ENCODE measurements at places on chromosomes 6 and 20.

- peak; percentile 81 for DNase-seq
These were observed at the start of gene GDAP1L1 for GRCh38 chr20:44247131-44247571. GDAP1L1 (plus strand) TSS chr20:44247308; CDS start chr20:44247335, 27 bp downstream.

GRCh38 chr20:32976746-32977145 is 27.5 kb downstream of the SUN5 start:
- DNase-seq = no peak

DNA sequence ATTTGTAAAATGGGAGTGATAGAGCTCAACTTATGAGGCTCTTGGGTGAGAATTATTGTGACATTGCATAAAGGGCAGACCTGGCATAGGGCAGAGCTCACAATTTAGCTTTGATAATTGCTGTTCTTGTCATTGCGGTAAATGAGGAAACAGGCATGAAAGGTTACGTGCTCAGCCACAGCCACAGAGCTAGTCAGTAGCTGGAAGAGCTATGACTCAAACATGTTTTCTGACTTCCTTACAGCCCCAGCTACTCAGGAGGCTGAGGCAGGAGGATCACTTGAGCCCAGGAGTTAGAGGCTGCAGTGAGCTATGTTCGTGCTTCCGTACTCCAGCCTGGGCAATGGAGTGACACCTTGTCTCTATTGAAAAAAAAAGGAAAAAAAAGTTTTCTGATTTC is 3.5 kb upstream of the GHRH start:
- no peak for DNase-seq

DNA sequence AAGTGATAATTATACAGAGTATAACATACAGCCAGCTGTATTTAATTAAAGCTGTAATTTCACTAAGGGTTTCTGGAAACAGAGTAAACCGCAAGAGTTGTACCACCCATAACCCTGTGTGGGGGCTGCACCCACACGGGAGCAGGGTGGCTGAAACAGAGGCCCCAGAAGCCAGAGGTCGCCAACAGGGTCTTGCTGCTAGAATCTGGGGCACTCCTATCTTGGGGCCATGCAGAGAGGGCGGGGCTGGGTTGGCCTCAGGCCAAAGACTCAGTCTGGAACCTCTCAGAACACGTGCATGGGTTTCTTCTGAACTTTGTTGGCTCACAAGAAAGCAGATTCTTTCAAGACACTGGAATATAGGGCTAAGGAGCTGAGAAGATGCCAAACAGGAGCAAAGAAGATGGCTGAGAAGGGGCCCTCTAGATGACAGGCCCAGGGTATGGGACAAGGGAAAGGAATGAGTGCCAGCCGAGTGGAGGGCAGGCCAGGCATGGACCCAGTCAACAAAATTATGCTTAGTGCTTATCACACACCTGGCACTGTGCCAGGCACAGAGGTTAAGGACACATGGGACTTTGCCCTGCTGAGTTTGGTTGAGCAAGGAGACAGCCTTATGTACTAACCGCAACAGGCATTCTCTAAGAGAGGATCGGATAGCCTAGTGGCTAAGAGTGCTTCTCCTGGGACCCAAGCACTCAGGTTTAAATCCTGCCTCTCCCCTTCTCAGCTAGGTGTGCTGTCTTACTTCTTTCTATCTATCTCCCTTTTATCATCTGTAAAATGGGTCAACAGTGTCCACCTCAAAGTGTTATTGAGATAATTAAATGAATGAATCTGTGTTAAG is 96.6 kb upstream of the FOXP4 start:
- DNase-seq = no peak

DNA sequence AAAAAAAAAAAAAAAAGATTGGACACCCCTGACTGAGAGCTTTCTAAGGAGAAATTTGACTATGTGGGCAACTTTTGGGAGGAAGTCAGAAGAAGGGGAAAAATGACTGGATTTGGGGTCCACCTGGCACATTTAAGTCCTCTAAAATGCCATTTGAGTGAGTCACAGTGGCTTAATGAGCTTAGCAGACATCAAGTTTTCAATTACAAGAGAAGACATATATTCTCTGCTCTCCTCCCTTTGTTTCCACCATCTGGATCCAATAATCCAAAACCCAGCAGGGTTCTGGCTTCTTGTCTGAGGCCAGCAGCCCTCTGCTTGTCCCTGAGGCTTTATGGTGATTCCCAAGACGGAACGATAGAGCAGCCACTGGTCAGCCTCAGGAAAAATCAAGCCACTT is 6.9 kb downstream of the PI3 start:
- no peak for DNase-seq

DNA sequence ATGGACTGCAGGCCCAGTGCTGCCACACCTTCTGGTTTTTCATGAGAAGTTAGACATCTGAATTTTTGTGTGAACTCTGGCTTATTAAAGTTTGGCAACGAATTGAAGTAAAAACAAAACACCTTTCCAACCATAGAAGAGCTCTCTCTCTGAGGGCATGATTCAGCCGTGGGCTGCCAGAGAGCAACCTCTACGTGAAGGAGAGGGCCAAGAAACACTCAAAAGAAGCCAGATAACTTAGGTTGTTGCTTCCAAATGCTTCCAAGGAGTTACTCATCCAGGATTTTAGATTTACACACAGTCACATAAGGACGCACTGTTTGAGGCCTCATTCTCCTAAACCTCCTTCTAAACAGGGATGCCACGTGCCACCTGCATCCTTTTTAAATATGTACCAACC is 65.5 kb downstream of the NRN1 start:
- no peak for DNase-seq

GRCh38 chr6:136526196-136526930 is 23.9 kb downstream of the MAP7 start:
- DNase-seq = peak; percentile 84

All from retina (tissue), 1 donor.